ENCODE measurements at places on chromosomes 4 and X.

DNA sequence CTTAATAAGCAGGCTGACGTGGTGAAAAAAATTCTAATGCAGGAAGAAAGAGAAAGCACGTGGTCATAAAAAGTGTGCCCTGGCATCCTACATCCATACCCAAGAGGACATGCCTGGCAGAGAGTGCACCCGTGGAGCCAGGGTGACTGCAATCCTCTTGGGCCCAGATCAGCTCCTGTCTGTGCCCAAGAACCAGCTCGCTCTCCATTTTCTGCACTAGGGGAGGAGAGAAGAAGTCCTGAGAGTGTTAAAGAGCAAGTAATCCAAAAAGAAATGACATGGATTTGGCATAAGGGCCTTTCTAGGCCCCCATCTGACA, 483.1 kb downstream of the BCOR start:
- DNase-seq = no peak

DNA sequence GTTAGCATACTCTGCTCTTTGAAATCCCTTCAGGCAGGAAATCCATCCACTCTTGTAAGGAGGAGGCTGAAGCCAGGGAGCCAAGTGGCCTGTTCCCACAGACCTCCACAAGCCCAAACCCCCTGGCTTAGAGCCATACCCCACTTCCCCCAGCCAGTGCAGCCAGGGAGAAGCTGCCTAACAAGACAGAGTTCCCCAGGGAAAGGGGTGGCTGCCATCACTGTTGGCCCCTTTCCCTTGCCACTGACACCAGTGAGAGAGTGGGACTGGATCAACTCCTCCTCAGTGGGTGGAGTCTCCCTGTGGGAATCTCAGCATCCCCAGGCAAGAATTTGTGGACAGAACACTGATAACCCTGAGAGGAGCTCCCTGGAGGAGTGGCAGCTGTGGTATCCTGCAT, 389.4 kb downstream of the PABPC4L start:
- no peak for DNase-seq

DNA sequence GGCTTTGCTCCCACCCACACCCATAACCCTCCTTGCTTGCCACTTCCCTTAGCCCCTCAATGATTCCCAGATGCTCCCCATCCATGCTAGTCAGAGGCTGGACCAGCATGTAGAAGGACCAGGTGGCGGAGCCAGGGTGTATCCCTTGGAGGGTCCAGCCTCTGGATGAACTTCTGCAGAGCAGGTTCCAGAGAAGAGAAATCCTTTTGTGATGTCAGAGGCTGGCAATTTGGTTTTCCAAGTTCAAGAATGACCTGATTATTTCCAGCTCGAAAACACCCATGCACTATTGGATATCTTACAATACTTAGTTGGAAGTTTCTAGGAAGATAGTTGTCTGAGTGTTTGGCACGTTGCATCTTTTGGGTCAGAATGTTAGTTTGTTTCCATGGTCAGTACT, 168.3 kb upstream of the RPS6KA3 start:
- DNase-seq = no peak

GRCh38 chr4:142347241-142347640, 498.9 kb downstream of the INPP4B start:
- no peak for DNase-seq

DNA sequence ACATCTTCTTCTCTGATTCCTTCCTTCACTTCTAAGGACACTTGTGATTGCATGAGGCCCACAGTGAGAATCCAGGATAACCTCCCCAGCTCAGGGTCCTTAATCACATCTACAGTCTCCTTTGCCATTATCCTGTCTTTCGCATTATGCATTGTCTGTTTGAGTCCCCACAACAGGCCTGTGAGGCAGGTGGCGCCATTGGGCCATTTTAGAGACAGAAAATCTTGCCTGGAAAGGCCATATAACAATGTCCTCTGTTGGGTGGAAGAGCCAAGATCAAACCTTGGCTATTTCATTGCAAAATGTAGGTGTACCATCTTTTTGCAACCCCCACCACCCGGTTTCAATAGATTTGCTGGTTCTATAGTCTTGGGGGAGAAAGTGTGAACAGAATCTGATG, 11.8 kb upstream of the DCUN1D4 start:
- peak; percentile 30 for DNase-seq

DNA sequence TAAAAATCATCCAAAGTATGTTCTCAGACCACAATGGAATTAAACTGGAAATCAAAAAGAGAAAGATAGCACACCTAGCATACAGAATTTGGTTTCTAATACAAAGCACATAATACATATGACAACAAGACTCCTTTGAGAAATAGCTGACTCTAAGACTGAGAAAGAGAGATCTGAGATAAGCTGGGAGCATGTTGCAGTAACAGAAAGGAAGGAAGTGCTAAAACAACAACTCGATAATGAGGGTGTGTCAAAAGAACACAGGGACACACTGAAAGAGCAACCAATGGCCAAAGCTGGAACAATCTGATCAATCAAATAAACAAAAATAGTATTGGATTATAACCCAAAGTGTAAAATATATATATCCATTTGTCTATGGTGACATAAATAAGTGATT, 586.6 kb downstream of the C4orf33 start:
- DNase-seq = no peak

- DNase-seq = no peak
Observed at GRCh38 chr4:78320349-78320935, 231.1 kb upstream of the ANXA3 start.

DNA sequence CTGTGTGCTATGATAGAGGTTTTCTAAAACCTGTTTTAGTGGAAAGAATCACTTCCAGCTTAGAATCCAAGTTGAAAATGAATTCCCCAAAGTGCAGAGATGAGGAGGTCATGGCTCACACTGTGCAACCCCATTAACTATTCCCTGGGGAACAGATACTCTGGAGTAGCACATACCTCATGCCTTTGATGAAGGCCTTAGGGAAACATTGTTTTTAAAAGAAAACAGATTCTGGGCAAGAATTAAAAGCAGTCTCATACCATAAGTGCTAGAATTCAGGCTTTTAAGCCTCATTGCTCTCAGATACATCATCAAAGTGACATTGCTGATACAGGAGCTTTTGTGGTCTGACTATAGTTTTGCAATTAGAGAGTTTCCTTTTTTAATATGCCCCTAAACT, 115.1 kb downstream of the NDST4 start:
- no peak for DNase-seq

DNA sequence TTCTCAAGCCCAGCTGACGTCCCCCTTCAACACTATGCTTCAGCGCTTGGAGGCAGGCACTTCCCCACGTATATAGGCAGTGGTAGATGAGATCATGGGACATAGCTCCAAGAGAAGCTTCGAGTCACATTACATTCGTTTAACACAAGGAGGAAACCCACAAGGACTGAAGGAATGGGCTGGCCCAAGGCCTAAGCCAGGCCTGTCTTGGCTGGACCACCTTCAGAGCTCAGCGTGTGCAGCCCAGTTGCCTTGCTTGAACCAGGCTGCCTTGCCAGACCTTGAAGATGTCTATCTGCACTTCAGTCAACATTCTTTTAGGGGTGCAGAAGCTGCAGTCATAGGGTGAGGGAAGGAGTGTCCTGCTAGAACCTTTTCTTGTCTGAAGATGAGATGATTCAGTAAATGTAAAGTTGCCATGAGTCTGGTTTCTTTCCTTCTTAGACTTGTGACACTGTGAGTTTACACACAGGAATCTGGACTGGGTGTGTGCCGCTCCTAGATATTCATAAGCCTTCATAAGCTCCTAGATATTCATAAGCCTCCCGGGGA, 144.1 kb upstream of the RBPJ start:
- no peak for DNase-seq

- no peak for DNase-seq
Observed at GRCh38 chr4:143356493-143356892, 19.8 kb downstream of the GAB1 start.

DNA sequence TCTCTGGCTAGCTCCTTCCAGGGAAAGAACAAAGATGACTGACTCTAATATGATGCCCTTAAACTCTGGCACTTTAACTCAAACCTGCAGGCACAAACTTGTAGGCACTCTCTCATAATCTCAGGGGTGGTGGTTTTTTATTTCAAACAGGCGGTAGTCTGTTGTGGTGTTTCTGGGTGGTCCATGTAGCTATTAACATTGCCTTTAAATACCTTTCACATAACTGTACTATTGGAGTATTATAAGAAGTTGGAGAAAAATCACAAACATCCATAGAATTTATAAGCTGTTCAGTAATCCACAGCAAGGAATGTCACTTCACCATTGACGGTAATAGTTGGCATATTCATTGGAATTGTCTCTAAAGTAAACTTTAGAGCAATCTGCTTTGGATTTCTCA, 204.2 kb upstream of the PDE5A start:
- DNase-seq = no peak

GRCh38 chr4:145280541-145280940, 100.2 kb upstream of the OTUD4 start:
- no peak for DNase-seq

GRCh38 chrX:38649221-38649620, 87.9 kb downstream of the TSPAN7 start:
- no peak for DNase-seq

- no peak for DNase-seq
Observed at GRCh38 chr4:139521754-139522401, 34.1 kb downstream of the SETD7 start.

GRCh38 chr4:18850867-18851266, 829.3 kb upstream of the LCORL start:
- DNase-seq = no peak

GRCh38 chr4:159946983-159947615, 844.2 kb downstream of the RAPGEF2 start:
- no peak for DNase-seq

DNA sequence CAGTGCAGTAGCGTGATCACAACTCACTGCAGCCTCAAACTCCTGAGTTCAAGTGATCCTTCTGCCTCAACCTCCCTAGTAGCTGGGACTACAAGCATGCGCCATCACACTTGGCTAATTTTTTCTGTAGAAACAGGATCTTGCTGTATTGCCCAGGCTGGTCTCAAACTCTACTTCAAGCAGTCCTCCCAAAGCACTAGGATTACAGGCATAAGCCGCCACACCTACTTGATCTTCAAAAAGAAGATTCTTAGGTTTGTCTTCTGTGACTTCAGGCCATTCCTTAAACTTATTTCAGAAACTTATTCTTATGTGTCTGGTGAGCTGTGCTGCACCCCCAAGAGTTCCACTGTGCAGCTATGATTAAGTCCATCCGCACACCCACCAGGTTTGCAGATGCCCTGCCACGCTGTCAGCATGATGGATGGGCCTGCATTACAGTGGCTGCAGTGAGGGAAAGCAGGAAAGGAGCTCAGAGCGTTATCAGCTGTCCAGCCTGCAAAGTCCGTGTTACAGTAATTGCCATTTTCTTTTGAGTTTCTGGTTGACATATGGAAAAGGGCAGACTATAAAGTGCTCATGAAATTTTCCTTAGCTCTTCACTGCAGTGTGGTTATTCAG, 146.6 kb downstream of the AASDH start:
- DNase-seq = no peak

- DNase-seq = no peak
Observed at GRCh38 chrX:12494400-12495138, 296.6 kb upstream of the PRPS2 start.

DNA sequence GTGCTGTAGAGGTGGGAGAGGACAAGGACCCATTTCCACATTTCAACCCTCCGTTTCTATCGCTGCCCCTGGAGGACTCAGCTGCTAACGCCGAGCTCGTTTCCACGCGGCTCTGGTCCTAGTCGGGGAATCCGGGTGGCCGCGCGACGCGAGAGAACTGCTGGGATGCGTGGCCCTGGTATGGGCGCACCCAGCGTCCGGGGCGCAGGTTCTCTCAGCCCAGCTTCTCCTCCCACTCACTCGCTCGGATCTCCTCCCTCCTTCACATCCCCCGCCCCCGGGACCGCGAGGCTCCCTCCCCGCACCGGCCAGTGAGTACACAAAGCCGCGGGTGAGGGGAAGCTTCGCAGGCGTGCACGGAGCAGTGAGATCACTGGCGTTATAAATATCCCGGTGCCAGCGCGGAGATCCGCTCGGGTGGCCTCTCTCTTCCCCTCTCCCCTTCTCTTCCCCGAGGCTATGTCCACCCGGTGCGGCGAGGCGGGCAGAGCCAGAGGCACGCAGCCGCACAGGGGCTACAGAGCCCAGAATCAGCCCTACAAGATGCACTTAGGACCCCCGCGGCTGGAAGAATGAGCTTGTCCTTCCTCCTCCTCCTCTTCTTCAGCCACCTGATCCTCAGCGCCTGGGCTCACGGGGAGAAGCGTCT, at the start of gene FGF5:
Gene FGF5 (plus strand): TSS at position 412 of the 649 bp plus-strand sequence. CDS start 161 bp downstream, at position 573.
- DNase-seq = no peak

DNA sequence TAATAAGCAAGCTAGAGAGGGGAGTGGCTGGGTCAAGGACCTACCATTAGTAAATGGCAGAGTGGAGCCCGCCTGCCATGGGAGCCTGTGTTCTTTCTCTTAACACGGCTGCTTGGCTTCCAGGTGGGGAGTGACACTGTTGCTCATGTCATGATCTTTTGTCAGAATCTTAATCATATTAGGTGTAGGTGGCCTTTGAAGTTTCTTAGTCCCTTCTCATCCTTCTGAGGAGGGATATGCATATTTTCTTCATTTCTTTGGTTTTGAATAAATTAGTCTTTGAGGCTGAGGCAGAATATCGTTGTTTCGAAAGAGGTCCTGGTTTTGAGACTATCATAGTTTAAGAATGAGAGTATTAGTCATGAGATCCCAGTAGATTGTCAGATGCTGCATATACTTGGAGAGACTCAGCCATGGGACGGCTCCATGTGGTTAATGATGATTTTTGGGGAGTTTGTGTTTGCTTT, 28.9 kb downstream of the SNX25 start:
- no peak for DNase-seq

- DNase-seq = no peak
Observed at GRCh38 chr4:150457802-150458201, 124.1 kb upstream of the MAB21L2 start.

DNA sequence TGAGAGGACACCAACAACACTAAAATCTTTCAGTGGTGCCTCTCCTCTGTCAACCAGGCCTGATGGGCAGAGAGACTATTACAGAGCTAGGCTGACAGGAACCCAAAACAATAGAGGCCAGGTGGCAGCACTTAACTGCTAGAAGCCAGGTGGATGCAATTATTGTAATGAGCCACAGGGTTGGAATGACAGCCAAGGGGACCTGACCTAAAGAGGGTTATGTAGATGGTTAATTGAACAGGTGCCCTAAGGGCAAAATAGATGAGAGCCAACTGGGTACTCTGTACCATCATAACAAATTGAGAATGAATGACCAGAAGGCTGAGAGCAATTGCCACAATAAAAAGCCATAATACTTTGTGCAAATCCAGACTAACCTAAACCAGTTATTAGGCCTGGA, 24.7 kb upstream of the FRAS1 start:
- DNase-seq = no peak

DNA sequence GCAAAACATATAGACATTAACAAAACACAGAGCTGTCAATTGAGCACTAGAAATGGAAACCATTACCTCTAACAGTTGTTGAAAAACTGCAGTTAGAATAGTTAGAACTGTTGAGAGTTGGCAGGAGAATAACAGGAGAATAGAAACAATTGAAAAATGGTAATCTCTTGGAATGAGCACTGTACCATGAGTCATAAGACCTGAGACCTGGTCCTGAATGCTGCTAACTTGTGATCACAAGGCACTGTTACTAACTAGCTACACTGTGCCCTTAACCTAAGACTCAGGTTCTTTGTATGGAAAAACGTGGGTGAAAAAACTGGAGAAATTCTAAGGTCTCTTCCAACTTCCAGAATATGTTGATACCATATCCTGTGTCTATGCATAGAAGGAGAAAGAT, 29.3 kb downstream of the FAM114A1 start:
- DNase-seq = no peak

Measured in stimulated activated CD8-positive, alpha-beta memory T cell treated with anti-CD3 and anti-CD28 coated beads, Interleukin-7, amount 100 ng/mL, for 1 hour (primary cell).